AG04449 (cell line): ENCODE measurements at places on chromosomes 6 and 20.

- DNase-seq = no peak
Measured at GRCh38 chr6:31351033-31351380, 6.0 kb downstream of the HLA-B start.

DNA sequence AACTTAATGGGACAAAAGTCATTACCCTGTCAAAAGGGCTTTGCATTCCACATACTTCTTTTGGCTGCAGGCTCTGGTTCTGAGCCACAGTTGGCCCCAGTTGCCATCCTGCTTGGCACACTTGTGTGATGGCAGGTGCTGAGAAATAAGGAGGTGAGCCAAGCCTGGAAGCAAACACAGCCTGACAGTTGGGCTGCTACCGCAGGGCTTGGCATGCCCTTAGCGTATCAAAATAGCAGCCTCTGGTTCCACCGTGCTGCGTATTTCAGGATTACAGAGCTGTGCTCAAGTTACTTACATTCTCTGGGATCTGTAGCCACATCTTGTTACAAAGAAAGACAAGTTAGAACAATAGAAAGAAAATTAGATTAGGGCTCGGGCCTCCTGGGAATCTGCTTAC lies 11.1 kb downstream of the MTHFD1L start:
- DNase-seq = no peak

DNA sequence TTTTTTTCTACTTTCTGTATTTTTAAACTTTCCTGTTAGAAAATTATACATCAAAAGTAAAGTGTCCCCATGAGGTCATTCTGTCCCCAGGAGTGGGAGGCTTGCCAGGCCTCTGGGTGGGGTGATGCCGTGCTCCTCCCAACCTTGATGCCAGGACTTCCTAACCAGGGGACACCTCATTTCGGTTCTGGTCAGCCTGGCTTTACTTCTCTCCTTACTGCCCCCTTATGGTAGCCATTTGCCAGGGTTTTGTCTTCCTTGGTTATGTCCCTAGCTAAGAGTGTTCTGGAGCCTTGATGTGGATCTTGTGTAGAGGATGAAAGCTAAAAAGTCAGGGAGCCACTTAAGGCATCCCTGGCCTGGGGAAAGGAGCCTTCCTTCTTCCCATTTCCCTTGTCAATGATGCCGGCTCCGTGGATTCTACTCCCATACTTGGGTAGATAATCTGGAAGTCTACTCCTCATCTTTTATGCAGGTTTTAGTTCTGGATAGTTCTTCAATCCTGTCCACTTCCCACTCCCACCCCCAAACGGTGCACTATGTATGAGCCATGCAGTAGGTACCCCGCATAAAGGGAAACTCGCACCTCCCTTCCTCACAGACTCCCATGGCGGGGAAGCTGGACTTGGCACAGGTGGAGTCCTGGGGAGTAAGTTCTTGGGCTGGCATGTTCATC lies 164.1 kb upstream of the SALL4 start:
- DNase-seq = no peak

GRCh38 chr6:160929831-160930230 lies 61.7 kb upstream of the MAP3K4 start:
- no peak for DNase-seq

DNA sequence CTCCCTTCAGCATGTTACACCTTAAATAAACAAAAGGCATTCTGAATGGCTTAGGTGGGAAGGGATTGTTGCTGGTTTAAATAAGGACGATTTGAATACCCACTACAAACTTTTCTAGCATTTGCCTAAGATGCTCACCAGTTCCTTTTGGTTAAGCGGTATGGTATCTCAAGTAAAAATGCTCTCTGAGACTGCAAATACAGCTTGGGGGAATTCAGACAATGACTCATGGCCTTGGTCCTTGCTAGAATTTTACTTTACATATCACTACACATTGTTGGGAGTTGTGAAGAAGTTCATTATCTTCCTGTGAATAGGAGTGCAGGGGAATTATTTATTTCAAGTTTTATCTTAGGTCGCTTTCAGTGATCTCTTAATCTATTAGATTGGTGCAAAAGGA lies 670.7 kb downstream of the UTRN start:
- DNase-seq = peak; percentile 50

DNA sequence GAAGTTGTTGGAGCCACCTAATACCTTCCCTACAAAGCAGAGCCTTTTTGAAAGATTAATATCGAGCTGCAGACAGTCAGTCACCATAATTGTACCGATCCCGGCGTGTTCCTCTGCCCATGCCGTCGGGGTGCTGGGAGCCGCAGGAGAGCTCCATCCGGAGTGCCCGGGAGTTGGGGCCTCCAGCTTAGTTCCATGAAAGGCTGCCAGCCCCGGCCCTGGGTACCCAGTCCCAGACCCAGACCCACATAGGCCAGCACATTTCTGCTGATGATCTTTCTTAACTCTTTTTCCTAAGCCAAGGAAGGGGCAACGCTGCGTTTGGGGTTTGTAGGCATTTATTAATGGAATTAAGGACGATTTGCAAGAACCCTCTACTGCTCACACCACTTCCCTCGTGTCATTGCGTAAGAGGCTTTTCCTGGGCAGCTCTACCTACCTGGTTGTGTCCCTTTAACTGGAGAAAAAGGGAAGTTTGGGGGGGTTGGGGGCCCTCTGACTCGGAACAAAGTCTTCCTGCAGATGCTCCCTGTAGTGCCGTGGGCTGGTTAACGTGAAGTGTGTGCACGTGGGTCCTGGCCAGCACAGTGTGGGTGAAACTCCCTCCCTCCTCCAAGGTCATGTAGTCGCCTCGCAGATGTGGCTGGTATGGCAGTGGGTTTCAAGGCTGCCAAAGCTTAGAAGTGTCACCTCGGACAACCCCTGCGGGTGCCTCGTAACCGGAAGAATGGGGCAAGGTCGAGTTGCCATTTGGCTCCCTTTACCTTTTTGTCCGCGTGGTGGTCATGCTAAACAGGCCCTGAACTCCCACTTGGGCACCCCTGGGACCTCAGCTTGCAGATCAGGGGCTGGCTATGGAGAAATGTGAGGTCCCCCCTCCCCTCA lies 54.3 kb upstream of the APCDD1L start:
- no peak for DNase-seq

- no peak for DNase-seq
Measured at GRCh38 chr6:72977114-72977513, 248.2 kb downstream of the KHDC1L start.
